Fibroblast of skin of left quadriceps (primary cell): ENCODE measurements at places on chromosomes 12 and 14.
A peak's percentile ranks its signal among the peaks of the same experiment; 100 is the strongest.

- no peak for DNase-seq
These were observed 5.6 kb downstream of the CHFR start for GRCh38 chr12:132881818-132882217.

DNA sequence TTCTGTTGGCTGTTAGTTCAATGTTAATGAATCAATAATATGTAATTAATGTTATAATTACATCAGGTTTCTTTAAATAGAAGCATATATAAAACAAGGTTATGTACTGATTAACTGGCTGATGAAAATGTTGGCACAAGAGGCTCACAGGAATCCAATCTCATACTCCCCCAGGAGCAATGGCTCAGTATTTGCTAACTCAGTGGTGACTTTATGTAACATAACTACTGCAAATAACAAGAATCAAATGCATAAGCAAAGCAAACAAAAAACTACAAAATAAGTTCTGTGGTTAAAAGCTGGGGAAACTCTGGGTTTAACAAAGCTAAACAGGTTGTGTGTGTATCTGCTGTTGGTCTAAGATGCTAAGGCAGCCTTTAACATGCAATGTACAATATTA lies 27.7 kb upstream of the BBS10 start:
- DNase-seq, result no peak

DNA sequence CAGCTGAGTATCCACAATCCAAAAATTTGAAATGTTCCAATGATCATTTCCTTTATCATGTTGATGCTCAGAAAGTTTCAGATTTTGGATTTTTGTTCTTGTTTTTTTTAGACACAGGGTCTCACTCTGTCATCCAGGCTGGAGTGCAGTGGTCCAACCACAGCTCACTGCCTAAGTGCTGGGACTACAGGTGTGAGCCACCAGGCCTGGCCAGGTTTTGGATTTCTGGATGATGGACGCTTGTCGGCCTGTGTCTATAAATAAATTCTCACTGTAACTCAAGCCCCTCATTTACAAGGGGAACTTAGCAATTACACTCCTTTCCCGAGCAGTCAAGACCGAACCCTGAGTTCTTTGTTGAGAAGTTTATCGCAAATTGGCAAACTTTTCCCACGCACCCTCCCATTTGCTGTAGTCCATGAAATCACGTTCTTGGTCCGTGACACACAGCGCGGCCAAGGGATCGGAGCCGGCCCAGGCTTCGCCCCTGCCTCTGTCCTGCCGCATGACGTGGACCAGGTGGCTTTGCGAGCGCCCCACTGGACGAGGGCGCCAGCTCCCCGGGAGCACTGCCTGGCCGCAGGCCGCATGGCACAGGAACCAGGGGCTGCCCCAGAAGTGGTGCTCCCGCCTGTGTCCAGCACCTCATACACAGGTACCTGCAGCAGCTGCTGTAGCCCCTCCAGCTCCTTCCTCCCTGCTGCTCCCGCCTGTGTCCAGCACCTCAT lies 14.0 kb upstream of the ANKLE2 start:
- DNase-seq, result no peak

GRCh38 chr12:97164936-97165335 lies 257.9 kb downstream of the NEDD1 start:
- DNase-seq, result no peak

DNA sequence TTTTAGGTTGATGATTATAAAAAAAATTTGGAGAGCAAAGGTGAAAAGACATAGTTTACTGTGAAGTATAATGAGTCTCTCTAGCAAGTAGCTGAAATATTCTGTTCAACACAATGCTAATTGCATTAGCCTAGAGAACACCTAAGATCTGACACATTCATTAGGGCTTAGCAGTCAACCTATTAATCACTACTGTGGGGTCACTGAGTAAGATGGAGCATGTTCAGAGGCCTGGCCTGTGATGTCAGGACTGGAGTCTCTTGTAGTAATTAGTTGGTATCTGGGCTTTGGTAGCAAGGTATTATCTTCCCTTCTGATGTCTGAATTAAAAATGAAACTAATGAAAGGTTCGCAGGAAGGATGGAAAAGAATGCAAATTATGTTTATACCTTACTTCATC lies 112.7 kb downstream of the SLC16A7 start:
- DNase-seq, result no peak

- DNase-seq, result no peak
These were observed 1028.7 kb downstream of the AACS start for GRCh38 chr12:126093908-126094307.

DNA sequence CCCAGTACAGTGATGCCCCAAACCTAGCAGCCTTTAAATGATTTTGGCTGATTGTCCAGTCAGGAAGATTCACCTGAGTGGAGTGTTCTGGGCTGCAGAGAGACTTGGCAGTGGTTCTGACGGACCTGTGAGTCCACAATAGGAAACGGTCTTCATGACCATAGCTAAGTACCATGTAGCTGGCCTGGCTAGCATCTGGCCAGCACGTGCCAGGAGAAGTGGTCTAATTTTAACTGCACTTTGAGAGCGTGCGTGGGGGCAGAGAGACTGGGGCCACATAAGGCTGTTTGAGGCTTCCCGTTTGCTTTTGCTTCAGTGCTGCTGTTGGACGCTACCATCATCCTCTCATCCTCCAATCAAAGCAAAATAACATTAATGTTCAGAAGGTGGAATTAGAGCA lies 54.7 kb downstream of the PPM1A start:
- no peak for DNase-seq

DNA sequence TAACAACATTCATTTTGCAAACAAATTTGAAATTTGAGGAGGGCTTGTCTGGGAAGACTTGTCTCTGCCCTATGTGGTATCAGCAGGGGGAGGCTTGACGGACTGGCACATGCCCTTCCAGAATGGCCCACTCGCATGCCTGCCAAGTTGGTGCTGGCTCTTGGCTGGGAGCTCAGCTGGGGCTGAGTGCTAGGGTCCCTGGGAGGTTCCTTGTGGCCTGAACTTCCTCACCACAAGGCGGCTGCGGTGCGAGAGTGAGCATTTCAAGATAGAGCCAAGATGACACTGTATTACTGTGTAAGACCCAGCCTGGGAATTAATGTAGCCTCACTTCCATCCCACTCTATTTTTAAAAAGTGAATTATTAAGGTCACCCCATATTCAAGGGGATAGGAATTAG lies 271.6 kb upstream of the PLEKHG7 start:
- DNase-seq, result no peak

DNA sequence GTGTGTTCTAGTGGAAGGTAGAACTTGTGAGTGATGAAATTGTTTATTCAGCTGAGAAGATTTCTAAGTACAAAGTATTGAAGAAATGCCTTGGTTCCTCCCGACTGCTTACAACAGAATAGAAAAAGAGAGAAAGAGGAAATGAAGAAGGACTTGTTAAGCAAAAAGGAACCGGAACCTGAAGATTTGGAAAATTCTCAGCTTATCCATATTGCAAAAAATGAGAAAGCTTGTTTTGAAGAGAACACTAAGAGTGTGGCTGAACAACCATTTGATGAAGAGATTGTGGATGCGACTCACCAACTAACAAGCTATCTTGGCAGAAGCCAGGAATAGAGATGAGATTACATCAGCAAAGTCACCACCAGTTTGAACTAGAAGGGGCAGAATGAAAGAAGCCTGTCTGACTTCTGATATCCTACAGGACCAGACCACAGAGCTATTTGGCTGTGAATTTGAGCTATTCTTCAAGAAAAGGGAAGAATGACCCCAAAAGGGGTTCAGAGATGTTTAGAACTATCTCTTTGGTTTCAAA lies 15.1 kb downstream of the NDUFA9 start:
- DNase-seq, result peak; percentile 81

GRCh38 chr14:29235991-29236390 lies 469.4 kb downstream of the FOXG1 start:
- DNase-seq, result no peak

- DNase-seq, result no peak
These were observed at the start of gene MAP3K12 for GRCh38 chr12:53499266-53500141. Gene MAP3K12, minus strand, starts transcription at chr12:53499458. Its CDS starts 12,067 bp downstream, at chr12:53487391.

GRCh38 chr14:93231129-93231979 lies 24.3 kb downstream of the UBR7 start:
- DNase-seq, result no peak

- DNase-seq, result no peak
These were observed 480.7 kb upstream of the RGS6 start for GRCh38 chr14:71451501-71451900.

GRCh38 chr12:39413836-39414771 lies 28.8 kb downstream of the KIF21A start:
- no peak for DNase-seq

DNA sequence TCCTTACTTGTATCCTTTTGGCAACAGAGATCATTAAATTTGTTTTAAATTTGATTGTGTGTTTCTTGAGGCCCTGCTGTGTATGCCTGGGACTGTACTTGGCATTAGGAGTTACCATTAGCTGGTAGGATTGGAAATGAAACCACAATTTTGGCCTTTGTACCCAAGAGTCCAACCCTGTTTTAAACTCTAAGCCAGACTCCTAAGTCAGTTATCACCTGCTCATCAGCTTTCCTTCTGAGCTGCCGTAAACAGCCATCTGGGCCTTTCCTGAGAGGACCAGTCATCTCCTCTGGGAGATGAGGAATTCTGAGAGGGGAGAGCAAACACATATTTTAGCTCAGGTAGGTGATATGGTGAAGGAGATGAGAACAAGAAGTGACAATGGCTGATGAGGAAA lies 74.3 kb upstream of the SRSF5 start:
- DNase-seq, result no peak

- DNase-seq, result no peak
These were observed 159.5 kb downstream of the KIF26A start for GRCh38 chr14:104297721-104298401.

GRCh38 chr14:85531587-85532373 lies 1.8 kb downstream of the FLRT2 start:
- peak; percentile 73 for DNase-seq

- DNase-seq, result no peak
These were observed 1.4 kb downstream of the VAMP1 start for GRCh38 chr12:6469092-6469491.

DNA sequence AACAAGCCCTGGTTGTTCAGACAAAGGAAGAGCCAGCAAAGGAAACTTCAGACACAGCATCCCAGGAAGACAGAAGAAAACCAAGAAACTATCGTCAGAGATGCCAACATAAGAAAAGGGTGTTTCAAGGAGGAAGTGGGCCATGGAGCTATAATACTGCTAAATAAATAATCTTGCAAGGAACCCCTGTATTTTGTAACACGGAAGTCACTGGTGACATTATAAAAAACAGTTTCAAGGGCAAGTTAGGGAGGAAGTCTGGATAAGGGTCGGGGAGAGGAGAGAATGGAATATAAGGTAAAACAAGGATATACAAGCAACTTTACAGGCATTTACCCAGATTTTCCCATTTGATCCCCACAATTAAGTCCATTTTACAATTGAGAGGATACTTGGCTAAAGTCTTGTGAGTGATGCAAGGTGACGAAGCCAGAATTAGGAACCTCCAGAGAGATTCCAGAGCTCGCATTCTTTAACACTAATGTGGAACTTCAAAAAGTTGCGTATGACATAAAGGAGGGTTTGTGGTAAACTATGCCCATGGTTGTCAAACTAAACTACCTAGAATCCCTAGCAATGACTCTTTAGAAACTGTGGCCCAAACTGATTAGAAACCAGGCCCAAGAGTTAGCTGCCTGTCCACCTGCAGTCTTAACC lies 46.4 kb downstream of the PPM1H start:
- DNase-seq, result no peak

DNA sequence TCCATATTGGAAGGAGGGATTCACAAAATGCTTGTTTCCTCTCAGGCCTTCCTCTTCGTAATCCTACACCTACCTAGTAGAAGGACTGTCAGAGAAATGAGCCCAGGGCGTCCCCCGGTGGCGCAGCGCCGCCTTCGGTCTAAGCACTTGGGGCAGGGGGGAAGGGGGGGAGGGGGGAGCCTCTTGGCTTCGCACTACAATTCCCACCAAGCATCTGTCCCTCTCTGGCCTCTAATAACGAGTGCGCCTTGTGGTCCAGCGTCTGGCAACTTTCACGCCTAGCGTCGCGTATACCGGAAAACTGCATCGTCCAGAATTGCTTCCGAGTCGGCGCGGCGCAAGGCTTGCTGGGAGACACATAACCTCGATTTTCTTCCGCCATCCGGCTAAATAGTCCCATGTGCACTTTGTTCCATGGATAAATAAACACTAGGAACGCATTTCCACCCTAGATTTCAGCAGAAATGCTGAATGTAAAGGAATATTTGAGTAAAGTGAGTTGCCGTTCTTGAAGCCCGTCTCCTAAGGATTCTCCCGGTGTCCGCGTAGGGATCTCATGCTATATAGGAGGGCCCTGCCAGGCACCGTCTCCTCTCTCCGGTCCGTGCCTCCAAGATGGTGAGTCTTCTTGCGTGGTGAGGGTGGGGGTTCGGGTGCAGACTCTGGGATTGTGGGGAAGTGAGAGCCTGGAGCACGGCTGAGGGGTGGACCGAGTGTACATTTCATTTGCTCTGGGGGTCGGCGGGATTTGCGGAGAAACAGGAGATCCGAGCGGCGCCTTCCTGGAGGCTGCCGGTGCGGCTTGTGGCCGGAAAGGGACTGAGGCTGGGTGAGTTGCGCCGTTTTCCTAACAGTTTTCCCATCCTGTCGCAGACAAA lies at the start of gene RPS26:
Gene RPS26 (plus strand): TSS at position 367 of the 878 bp plus-strand sequence. CDS start 249 bp downstream, at position 616.
- peak; percentile 100 for DNase-seq

DNA sequence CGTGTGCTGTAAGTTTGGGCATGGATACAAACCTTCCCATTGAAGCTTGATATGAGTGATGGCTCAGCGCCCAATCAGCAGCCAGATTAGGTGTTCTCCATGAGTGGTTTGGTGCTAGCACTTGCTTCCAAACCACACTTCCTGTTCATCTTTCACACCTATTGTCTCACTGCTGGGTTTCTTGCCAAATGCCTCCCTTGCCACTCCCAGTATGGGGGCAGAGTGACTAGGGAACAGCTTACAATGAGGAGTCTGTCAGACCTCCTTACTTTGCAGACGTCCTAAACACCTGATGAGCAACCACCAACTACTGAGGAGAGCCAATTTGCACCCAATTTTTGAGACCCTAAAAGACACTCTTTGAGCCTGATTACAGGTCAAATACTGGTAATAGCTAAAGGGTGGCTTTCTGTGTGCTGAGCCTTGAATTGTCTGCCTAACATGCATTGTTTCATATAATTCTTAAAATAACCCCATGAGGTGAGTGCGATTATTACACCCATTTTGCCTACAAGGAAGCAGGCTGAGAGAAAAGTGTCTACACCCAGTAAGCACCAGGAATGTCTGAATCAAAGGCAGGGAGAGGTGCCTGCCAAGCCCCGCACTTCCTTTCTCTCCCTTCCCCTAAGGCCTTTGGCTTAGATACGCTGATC lies 48.4 kb upstream of the FOS start:
- no peak for DNase-seq

GRCh38 chr12:94535510-94535921 lies 75.8 kb upstream of the CEP83 start:
- no peak for DNase-seq

- peak; percentile 75 for DNase-seq
These were observed 143.6 kb downstream of the PAWR start for GRCh38 chr12:79547044-79547734.

DNA sequence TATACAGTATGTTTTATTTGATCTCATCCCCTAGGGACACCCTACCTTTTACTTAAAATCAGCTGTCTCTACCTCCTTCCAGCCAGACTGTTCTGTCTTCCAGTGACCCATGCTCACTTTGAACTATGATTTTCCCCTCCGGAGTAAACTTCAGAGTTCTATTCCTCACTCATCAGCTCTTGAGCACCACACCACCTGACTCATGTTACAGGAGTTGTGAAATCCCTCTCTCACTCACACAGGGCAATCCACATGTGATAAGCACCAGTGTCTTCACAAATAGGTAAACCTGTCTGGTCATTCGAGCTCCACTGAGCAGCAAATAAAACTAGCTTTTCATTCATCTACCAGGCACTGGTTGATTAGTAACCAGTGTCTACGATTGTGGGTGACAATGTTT lies 177.3 kb upstream of the BMP4 start:
- DNase-seq, result no peak
